ENCODE measurements at places on chromosomes 7 and 10. TPM values are rescaled to one million over a fixed set of nuclear protein-coding genes. Genes with fewer than 3 reads are reported as not detected.

PLEKHS1 gene
- 0.12 TPM for total RNA-seq

CABCOCO1 gene
- total RNA-seq, result not detected

SEC24C gene
- 127 TPM for total RNA-seq

EXOSC1 gene
- 62.7 TPM for total RNA-seq

MRLN gene
- total RNA-seq, result not detected

FAM237B gene
- total RNA-seq, result not detected

ACBD7 gene
- total RNA-seq, result not detected

TMEM176B gene
- 2.3 TPM for total RNA-seq

WEE2 gene
- total RNA-seq, result not detected

ACADSB gene
- 35.7 TPM for total RNA-seq

MRC1 gene
- total RNA-seq, result 1.9 TPM

SPDYE1 gene
- 0.17 TPM for total RNA-seq

ZNF467 gene
- 2.3 TPM for total RNA-seq

GRCh38 chr10:127149501-127150081 lies 46.8 kb downstream of the INSYN2A start:
- DNase-seq, result no peak

DNA sequence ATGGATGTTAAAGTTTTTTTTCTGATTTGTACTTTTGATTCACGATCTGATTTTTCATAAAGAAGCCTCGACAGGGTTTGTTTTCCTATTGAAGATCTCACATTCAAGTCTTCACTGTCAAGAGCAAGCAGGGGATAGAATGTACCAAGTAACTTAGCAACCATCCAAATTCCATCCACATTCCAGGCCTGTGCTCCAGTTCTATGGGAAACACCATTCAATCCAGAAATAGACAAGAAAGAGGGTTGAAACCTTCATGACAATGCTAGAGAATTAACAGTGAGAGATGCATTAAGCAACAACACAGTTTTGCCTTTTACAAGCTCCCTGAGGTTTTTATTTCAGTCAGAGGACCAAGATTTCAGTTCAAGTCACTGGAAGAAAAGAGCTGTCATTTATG lies 300.2 kb downstream of the NEBL start:
- no peak for DNase-seq

DNA sequence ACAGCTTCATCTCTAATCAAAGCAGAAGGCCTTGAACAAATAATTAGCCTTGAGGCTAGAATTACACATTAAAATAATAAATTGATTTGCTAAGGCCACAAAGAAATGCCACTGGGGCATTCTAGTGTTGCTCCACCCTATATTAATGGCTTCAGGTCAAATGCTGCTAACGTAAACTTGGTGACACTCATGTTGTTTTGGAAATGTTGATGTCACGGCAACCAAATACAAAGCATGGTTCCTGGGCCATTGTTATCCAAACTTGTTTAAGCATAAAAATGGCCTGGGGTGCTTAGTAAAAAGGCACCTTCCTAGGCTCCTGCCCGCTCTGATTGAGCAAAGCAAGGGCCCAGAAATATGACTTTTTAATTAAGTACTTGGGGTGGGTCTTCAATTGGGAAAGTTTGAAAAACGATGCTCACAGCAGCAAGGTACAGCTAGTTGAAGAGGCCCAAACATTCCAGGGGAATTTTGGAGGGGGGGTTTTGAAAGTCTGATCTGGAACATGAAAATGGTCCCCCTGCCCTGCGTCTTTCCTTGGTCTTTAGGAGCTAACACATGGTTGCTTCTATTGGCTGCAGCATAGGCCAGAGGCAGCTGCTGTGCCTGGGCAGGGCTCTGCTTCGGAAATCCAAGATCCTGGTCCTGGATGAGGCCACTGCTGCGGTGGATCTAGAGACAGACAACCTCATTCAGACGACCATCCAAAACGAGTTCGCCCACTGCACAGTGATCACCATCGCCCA lies 67.8 kb downstream of the ABCC2 start:
- no peak for DNase-seq

DNA sequence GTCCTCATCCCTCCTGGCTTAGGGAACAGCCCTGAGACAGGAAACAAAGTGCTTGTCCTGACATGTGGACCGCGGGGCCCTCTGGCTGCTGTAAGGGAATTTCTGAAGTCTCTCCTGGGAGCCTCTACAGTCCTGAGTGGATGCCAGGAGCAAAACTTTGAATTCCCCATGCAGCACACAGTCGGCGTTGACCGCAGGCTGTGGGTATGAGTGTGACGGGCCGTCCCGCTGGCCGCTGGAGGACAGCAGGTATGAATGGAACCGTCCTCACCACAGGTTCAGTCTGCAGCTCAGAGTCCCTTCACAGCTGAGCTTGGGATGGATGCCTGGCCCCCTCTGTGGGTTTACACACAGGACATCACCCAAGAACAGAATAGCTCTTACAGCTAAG lies 94.9 kb downstream of the GPR26 start:
- DNase-seq, result no peak

GRCh38 chr7:44486693-44487092 lies 3.8 kb downstream of the NUDCD3 start:
- no peak for DNase-seq

DNA sequence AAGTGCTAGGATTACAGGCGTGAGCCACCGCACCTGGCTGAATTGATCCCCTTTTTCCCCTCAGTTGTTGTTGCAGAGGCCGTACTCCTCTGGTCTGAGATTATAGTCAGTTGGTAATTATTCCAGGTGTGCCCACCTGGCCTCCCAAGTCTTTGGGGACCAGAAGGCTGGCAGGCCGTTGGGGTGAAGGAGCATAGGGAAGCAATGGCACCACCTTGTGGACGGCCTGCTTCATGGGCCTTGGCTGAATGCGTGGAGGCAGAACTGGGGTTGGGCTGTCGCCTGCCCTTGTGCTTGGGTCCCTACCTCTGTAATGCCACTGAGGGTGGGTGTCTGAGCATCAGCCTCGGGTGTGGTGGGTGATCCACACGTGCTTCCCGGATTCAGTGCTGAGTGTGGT lies 125.7 kb downstream of the RGS10 start:
- peak; percentile 62 for DNase-seq

GRCh38 chr7:32048970-32049491 lies 21.2 kb downstream of the PDE1C start:
- no peak for DNase-seq

- DNase-seq, result peak; percentile 18
Observed at GRCh38 chr10:100509241-100509840, 10.3 kb downstream of the SEC31B start.

DNA sequence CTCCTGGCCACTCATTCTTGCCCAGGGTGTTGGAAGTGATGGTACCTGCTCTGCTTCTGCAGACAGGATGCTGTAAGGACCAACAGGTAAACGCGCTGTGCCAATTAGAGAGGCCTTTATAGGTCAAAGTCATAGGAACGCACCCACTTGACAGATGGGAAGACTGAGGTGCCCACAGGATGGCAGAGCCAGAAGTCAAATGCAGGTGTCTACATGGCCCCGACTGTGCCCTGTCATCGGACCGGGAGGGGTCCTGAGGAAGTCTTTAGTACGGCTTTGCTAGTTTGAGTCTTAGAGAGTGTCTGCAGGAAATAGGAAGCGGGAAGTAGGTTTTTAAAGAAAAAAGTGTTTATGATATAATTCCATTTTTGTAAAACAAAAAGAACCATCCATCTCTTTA lies 57.3 kb downstream of the HK1 start:
- DNase-seq, result no peak

GRCh38 chr7:111990643-111991042 lies 215.6 kb downstream of the DOCK4 start:
- no peak for DNase-seq

- DNase-seq, result no peak
Observed at GRCh38 chr10:95517536-95518454, 43.4 kb downstream of the SORBS1 start.

GRCh38 chr7:155462163-155462735 lies 4.3 kb downstream of the EN2 start:
- DNase-seq, result no peak

- no peak for DNase-seq
Observed at GRCh38 chr10:5344746-5345145, 20.0 kb upstream of the UCN3 start.

- DNase-seq, result no peak
Observed at GRCh38 chr7:81902536-81902935, 132.7 kb upstream of the HGF start.

DNA sequence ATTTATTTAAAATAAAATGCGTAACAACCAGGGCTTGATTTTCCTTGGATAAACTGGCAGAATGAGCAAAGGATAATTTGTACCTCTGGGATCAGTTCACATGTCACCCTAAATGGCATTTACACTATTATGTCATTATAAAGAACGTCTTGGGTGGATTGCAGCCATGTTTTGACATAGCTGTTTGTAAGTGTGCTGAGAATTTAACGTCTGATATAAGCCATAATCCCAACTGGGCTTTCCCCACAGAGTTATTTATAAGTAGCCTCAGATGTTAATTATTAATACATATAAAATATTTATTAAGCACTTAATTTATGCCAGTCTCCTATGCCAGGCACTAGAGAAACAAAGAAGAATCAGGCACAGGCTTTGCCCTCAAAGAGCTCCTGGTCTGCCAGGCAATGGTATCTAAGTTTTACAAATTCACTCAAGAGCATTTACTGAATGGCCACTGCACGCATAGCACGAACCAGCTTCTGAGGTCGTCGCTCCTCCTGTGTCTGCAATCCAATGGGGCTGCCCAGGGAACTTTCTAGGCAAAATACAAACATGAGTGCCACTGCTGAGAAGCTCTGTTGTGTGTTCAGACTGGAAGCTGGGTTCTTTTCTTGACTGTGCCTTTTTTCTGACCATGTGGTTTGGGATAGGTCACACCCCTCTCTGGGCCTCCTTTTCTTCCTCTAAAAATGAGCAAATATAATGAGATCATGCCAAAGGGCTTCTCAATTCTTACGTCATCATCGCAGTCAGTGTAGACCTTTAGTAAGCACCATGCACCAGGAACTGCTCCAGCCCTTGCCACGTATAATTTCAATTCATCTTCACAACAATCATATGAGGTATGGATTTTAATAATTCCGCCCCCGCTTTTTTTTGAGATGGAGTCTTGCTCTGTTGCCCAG lies 11.3 kb upstream of the CTBP2 start:
- no peak for DNase-seq

- DNase-seq, result no peak
Observed at GRCh38 chr7:140533394-140533872, 54.1 kb upstream of the MKRN1 start.

DNA sequence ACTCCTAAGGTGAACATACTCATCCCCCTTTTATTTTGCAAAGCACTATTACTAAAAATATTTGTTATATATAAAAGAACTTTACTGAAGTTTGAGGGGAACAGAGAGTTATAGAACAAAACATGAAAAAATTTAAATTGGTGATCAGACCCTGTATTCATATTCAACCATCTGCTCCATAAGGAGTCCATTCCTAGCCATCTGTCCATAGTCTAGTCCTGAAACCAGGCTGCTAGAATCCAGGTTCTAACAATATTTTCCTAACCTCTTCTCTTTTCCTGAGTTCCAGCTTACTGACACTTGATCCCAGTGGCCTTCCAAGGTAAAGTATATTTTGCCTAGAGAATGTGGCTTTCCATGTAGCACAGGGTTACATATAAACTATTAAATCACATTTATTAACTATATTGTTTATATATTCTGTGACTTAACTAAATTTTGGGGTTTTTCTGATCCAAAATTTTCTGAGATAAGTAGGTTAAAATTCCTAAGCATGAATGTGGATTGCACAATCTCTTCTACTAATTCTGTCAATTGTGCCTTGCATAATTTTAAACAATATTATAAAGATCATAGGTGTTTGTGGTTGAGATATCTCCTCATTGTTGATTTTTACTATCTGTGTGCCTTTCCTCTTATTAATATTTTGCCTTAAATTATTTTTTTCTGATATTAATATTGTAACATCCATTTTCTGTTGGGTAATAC lies 137.6 kb upstream of the MAGI2 start:
- DNase-seq, result no peak

DNA sequence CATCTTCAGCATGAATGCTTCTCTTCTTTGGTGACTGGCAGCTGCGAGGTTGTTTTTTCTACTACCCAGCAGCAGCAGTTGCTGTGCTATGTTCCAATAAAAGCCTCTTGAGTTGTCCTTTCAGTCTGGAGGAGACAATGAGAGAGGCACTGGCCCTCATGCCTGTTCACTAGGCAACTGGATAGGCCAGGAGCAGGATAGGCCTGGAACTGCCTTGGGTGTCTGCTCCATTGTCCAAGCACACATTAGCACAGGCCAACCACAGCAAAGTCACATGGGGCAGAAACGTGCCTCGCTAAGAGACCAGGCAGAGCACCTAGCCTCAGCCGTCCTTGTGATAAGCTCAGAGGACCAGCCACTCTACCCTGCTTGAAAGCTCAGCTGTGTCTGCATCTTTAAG lies 76.9 kb upstream of the PDCD4 start:
- no peak for DNase-seq

DNA sequence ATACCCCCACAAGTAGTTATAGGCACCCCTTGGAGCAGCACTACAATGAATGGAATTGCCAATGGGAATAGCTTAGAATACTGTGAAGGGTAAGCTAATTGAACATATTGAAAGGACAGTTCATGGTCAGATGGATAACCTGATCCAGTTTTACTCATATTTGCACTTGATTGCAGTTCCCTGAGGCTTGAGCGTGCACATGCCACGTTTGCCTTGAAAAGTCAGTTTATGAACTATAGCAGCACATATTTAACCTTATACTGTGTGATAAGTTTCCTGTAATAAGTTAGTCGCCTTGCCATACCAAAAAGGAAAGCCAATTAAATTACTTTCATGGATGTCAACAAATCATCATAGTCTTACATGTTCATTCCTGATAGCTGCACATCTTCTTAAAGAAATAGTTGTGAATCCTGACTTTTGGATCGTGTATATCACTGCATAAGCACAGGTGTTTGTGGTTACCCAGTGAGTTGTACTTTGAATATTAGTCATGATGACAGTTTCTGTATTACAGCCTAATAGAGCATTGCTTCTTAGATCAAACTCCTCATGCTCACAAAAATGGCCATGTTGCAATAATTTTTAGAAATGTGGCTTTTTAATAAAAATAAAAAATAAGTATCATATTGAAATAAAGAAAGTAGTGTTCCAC lies 21.6 kb downstream of the DNTT start:
- DNase-seq, result no peak

- DNase-seq, result no peak
Observed at GRCh38 chr10:104923501-104923900, 282.4 kb downstream of the SORCS3 start.
